ENCODE measurements at places on chromosomes 5 and 9.

- no peak for DNase-seq
Measured at GRCh38 chr5:150485693-150486401, 22.1 kb upstream of the NDST1 start.

- DNase-seq = no peak
Measured at GRCh38 chr9:89807101-89807395, 202.2 kb downstream of the GADD45G start.

GRCh38 chr5:124457101-124457500 lies 289.3 kb downstream of the ZNF608 start:
- DNase-seq = no peak

DNA sequence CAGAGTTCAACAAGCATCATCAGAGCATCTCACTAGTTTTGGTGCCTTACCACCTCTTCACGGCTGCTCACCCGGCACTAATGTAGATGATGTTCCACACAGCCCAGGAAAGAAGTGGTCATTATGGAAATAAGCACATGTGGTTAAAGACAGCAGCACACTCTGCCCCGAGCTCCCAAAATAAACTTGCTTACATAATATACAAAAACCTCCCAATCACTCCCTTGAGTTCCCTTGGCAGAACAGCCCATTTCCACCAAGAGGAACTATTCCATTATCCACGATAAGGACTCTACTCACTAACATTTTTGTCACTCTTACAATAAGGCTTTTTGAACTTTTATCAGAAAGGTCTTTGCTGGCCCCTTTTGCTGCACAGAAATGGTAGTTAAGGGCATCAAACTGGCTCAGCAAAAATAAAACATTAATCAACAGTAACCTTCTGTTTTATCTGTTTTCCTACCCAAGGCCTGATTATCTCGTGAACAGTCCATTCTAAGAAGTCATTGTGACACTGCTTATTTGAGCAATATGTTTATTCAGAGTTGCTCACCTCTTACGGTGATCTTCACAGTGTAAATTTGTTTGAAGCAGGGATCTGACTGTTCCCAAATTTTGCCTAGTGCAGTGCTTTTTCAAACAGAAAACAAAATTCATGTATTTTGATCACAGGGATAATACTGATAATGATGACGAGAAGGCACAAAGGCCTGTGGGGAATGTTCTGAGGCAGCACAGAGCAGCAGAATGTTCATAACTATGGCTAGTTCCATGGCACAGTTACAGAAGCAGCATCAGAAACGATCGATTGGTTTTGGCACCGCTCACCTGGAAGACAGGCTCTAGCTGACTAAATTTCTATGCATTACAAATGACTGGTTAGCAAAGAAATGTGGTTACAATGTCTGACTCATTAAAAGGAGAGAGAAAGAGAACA lies 399.8 kb upstream of the PIK3R1 start:
- DNase-seq = no peak

DNA sequence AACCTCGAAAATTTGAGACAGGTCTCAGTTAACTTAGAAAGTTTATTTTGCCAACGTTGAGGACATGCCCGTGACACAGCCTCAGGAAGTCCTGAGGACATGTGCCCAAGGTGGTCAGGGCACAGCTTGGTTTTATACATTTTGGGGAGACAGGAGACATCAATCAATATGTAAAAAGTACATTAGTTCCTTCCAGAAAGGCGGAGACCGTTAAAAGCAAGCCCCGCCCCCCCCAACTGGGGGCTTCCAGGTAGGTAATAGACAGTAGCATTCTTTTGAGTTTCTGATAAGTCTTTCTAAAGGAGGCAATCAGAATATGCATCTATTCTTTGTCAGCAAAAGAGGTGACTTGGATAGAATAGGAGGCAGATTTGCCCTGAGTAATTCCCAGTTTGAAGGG lies 599 bp upstream of the MOCS2 start:
- DNase-seq = peak; percentile 5

GRCh38 chr5:57258052-57258451 lies 84.2 kb downstream of the GPBP1 start:
- no peak for DNase-seq

- DNase-seq = no peak
Measured at GRCh38 chr5:115559524-115559923, 14.9 kb upstream of the FEM1C start.

DNA sequence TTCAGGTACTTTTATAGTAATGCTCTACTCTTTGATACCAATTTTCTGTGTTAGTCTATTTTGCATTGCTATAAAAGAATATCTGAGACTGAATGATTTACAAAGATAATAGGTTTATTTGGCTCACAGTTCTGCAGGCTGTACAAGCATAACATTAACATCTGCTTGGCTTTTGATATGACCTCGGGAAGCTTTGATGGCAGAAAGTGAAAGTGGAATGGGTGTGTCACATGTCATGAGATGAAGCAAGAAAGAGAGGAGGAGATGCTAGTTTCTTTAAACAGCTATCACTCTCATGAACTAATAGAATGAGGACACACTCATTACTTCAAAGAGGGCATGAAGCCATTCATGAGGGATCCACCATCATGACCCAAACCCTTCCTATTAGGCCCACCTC lies 270.9 kb upstream of the IL12B start:
- DNase-seq = no peak

GRCh38 chr5:151212406-151212798 lies 11.5 kb downstream of the CCDC69 start:
- no peak for DNase-seq

DNA sequence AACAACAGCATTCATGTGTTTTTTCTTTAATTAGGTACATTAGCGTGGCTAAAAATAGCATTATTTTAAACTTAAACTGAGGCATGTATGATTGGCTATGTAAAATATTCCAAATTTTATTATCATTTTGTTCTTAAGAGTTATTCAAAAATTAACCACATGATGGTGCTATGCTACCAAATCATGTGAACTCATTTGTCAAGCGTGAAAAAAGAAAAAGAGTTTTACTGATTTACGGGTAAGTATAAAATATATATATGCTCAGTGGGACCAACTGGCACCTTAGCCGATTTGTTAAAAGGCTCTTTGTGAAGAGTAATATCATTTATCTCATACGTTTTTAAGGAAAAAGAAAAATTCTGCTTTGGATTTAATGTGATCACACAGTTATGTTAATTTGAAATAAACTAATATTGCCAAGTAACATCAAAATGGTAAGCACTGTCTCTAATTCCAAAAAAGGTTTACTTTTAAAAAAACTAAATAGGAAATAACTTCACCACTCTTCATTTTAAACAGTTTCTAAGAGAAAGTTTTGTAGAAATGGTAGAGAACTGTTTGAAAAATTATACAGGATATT lies 1042.3 kb downstream of the CDH12 start:
- DNase-seq = no peak

- DNase-seq = no peak
Measured at GRCh38 chr9:135589596-135590485, 28.3 kb downstream of the PAEP start.

- no peak for DNase-seq
Measured at GRCh38 chr5:179619776-179620175, 3.7 kb downstream of the HNRNPH1 start.

GRCh38 chr5:86709157-86709881 lies 91.6 kb downstream of the COX7C start:
- DNase-seq = no peak

- DNase-seq = no peak
Measured at GRCh38 chr5:64301566-64301965, 135.9 kb downstream of the RNF180 start.

DNA sequence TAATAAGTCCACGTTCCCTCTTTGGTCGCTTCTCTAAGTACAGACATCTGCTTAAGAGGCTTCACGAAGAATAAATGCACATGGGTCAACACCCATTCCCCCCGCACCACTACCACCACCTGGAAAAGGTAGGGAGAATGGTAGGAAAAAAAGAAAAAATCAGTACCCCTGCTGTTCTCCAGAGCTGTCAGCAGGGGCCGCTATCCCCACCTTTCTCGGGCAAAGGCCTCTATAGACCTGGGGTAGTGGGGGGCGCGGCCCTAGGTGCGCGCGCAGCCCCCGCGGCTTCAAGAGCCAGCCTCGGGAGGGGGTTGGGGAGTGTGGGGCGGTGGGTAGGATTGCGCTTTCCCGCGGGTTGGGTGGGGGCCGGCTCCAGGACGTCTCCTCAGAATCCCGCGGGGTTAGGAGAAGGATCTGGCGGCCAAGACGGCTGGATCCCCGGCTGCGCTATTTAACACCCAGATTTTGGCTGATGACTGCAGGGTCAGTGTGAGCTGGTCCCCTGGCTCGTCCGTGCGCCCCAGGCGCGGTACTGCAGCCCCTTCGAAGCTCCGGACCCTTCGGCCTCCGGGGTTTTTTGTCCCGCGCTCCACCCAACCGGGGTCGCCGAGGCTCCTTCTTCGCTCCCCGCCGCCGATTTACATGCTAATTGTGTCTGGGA lies 1.6 kb upstream of the SEMA6A start:
- DNase-seq = no peak

- no peak for DNase-seq
Measured at GRCh38 chr5:65722575-65723403, 784 bp downstream of the NLN start.

- peak; percentile 32 for DNase-seq
Measured at GRCh38 chr5:126676195-126676624, 75.5 kb downstream of the PHAX start.

DNA sequence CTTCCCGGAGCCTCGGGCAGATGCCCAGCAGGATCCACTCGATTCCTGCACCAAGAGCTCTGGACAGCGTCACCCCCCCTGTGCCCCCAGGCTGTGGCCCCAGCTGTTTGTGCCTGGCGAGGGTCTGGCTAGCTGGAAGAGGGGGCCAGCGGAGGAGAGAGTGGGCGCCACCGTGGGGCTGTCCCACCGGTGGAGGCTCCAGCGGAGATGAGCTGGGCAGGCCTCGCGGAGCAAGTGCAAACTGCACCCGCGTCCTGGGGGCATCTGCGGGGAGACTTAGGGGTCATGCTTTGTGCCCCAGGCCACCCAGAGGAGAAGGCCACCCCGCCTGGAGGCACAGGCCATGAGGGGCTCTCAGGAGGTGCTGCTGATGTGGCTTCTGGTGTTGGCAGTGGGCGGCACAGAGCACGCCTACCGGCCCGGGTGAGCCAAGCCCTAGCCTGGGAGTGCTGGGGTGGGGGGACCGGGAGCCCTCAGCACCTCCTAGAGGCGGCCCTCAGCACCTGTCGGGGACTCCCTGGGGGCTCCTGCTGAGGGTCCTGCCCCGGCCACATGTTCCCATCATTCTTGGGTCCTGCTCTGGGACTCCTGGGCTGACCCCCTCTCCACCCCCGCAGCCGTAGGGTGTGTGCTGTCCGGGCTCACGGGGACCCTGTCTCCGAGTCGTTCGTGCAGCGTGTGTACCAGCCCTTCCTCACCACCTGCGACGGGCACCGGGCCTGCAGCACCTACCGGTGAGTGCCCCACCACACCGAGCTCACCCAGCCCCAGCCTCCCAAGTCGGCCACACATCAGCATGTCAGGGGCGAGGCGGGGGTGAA lies 5.4 kb downstream of the EGFL7 start:
- DNase-seq = no peak

DNA sequence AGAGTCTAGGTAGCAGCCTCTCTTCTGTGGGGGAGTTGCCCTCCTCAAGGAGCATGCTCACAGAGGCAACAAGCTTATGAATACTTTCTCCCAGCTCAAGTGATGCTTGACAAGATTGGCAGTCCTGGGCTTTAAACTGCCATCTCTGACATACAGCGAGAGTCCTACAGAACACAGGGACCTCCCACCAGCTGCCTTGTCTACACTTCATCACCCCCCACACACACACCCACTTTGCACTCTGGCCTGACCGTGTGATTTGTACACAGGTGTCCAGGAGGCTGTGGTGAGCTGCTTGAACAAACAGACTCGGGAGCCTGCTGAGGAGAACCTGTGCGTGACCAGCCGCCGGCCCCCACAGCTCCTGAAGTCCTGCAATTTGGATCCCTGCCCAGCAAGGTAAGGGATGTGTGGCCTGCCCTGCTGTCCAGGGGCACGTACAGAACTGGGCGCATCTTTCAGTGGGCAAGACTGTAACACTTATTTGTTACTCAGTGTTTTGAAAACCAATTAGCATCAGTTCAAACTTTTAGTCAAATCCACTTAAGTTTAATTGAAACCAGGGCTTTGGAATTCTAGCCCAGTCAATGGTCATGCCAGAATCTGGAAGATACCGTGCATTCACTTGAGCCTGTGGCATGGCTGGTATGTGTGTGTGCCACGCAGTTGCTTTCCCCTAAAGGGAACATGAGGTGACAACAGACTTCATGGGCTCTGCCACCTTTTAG lies 247.5 kb downstream of the ADAMTSL1 start:
- no peak for DNase-seq

GRCh38 chr9:14498824-14499223 lies 184.9 kb upstream of the NFIB start:
- no peak for DNase-seq

DNA sequence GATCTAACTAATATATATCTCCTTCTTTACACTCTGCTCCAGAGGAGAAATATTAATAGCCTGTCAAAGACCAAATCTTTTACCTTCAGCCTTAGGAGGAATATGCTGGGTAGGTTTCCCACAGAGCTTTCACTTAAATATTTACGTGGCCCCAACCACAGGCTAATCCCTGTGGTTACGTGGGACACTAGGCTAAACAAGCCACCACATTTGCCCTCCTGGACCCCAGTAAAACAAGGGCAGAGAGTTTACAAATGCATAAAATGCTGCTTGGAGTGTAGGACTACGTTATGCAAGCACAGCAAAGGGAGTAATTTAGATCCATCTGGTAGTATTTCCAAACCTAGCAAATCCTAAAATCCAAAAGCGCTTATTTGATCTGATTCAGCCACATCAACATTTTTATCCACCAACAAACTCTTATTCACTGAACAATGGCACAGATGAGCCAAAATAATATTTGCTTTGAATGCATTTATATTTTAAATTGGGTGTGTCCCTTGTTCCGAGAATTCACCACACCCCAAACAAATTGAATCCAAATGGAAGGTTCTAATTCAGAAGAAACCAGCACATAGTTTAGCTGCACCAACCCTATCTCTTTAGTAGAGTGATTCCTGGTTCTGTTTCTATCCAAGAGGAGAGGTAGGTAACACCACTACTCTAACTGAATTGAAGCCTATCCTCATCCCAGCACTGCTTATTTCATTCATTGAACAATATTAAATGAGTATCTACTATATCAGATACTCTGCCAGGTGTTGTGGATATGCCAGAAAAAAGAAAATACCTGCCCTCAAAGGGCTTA lies 179.0 kb downstream of the TSSK1B start:
- DNase-seq = no peak

DNA sequence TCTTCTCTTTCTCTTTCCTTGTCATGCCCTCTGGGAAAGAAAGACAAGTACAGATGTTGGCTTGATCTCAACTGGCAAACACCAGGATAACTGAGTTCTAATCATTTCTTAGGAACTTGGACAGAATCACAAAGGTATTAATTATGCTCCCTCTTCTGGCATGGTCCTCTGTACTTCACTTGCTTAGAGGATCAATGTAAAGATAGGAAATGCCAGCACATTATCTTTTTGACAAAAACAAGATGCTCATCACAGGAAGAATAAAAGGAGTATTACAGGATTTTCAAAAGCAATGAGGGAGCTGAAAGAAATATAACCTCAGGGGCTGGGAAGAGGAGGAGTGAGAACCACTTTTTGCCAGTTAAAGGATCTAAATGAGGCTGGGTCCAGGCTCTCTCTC lies 70.6 kb downstream of the LHFPL2 start:
- no peak for DNase-seq

GRCh38 chr9:129559506-129559881 lies 61.4 kb downstream of the C9orf50 start:
- no peak for DNase-seq
